ENCODE measurements at places on chromosomes 7 and 10.

- peaks cover 16% of the 10 kb centered on the region for H3K27me3 ChIP-seq
- no peaks in the 10 kb centered on the region for H3K36me3 ChIP-seq
- DNase-seq: no peak
- no peak overlapping the region for H3K27ac ChIP-seq
- peaks cover 10% of the 10 kb centered on the region for H3K4me1 ChIP-seq
- H3K4me3 ChIP-seq: no peak overlapping the region
Measured at GRCh38 chr7:65265933-65266519, 107.6 kb upstream of the ZNF92 start.

GRCh38 chr7:108307194-108307593 lies 149.0 kb downstream of the NRCAM start:
- no peak overlapping the region for H3K27ac ChIP-seq
- DNase-seq: no peak
- no peaks in the 10 kb centered on the region for H3K36me3 ChIP-seq
- no peaks in the 10 kb centered on the region for H3K4me1 ChIP-seq
- H3K27me3 ChIP-seq: no peaks in the 10 kb centered on the region
- H3K4me3 ChIP-seq: no peak overlapping the region

GRCh38 chr10:76444034-76444800 lies 1012.8 kb downstream of the LRMDA start:
- no peak for DNase-seq
- H3K27me3 ChIP-seq: no peaks in the 10 kb centered on the region
- H3K4me1 ChIP-seq: no peaks in the 10 kb centered on the region
- H3K36me3 ChIP-seq: no peaks in the 10 kb centered on the region

GRCh38 chr7:107014387-107015023 lies 30.0 kb upstream of the PRKAR2B start:
- H3K4me1 ChIP-seq: no peaks in the 10 kb centered on the region
- H3K36me3 ChIP-seq: no peaks in the 10 kb centered on the region
- H3K4me3 ChIP-seq: no peak overlapping the region
- H3K27ac ChIP-seq: no peak overlapping the region
- H3K27me3 ChIP-seq: no peaks in the 10 kb centered on the region

DNA sequence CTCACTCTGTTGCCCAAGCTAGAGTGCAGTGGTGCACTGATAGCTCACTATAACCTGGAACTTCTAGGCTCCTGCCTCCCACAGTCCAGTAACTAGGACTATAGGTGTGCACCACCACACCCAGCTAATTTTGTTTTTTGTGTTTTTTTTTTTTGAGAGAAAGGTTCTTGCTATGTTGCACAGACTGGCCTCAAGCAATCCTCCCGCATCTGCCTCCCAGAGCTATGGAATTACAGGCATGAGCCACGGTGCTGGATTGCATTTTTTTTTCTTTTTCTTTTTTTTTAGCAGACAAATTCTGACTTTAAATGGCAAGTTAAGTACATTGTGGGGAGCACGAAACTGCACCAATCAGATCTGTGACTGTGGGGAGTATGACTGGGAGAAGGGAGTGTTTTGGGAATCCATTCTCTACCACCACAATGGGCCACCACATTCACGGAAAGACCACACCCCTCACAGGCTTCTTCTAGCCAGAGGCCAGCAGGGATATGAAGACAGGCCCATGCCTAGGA lies 58.1 kb upstream of the MSMB start:
- no peak overlapping the region for H3K27ac ChIP-seq
- no peak for DNase-seq
- H3K36me3 ChIP-seq: no peaks in the 10 kb centered on the region

GRCh38 chr10:105718207-105718995 lies 1077.3 kb downstream of the SORCS3 start:
- no peak overlapping the region for H3K4me3 ChIP-seq
- no peaks in the 10 kb centered on the region for H3K27me3 ChIP-seq
- no peak for DNase-seq
- no peak overlapping the region for H3K27ac ChIP-seq
- no peaks in the 10 kb centered on the region for H3K36me3 ChIP-seq

DNA sequence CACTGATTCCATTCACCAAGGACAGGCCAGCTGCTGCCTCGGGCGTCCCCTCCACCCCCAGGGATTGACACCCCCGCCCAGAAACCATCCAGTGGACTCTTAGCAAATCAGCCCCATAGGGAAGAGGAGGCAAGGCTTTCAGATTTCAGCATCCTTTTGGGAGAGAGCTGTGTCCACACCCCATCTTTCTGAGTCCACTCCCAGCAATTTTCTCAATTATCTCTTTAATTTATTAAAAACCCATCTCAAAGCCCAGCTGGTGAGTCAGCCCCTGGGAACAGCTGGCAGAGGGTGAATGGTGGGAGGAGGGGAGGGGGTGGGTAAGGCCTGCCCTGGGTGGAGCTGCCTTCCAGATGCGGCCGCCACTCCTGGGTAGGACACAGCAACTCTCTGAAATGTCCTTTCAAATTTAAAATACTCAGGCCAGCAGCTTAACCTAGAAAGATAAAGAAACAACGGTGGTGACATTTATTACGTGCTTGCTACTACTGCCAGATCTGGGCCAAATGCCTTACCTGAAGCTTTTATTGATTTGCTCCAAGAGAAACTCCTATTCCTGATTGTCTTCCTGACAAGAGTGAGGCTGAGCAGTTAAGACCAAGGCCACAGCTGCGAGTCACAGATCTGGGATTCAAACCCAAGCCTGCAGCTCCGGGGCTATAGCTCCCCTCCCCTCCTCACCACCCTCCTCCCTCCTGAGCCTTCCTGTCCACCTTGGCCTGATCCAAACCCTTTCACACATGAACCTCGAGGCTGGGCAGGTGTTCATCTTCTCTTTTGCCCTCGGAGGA lies 120.4 kb downstream of the RGS10 start:
- no peak for DNase-seq
- no peaks in the 10 kb centered on the region for H3K27me3 ChIP-seq
- no peak overlapping the region for H3K27ac ChIP-seq
- no peak overlapping the region for H3K4me3 ChIP-seq

DNA sequence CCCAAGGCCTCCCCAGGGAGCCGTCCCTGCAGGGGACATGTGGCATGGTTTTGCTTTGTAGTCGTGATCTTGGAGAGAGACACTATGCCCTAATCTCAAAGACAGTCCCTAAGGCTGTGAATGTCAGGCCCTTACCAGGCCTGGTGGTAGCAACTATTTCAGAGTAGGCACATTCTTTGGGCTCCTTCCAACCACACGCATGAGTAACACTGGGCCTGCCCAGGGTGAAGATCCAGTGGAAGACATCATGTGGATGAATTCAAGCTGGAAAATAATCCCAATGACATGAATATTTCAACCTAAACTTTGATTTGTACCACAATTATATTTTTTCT lies 39.5 kb upstream of the INSIG1 start:
- peak overlapping the region; percentile 59 for H3K4me3 ChIP-seq
- H3K27me3 ChIP-seq: no peaks in the 10 kb centered on the region
- no peaks in the 10 kb centered on the region for H3K4me1 ChIP-seq
- H3K27ac ChIP-seq: peak overlapping the region; percentile 92

GRCh38 chr10:21888959-21889358 lies 114.6 kb downstream of the DNAJC1 start:
- H3K36me3 ChIP-seq: no peaks in the 10 kb centered on the region
- H3K27ac ChIP-seq: no peak overlapping the region
- DNase-seq: no peak
- H3K27me3 ChIP-seq: no peaks in the 10 kb centered on the region
- H3K4me1 ChIP-seq: no peaks in the 10 kb centered on the region

GRCh38 chr7:94908323-94909178 lies 1.2 kb downstream of the PPP1R9A start:
- peak overlapping the region; percentile 88 for H3K4me3 ChIP-seq
- DNase-seq: peak; percentile 58
- H3K27me3 ChIP-seq: no peaks in the 10 kb centered on the region
- H3K27ac ChIP-seq: peak overlapping the region; percentile 90
- no peaks in the 10 kb centered on the region for H3K4me1 ChIP-seq

DNA sequence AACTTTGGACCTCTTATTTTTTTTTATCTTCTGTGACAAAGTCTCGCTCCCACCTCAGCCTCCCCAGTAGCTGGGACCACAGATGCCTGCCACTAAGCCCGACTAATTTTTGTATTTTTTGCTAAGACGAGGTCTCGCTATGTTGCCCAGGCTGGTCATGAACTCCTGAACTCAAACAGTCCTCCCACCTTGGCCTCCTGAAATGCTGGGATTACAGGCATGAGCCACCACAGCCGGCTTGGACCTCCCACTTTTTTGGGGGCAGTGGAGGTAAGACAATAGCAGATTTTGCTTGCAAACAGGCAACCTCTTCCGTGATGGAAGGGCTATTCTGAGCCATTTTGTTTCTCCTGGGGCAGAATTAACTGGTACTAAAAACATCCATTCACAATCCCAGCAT lies 1.2 kb upstream of the TRRAP start:
- DNase-seq: no peak
- H3K36me3 ChIP-seq: no peaks in the 10 kb centered on the region
- H3K27me3 ChIP-seq: no peaks in the 10 kb centered on the region
- H3K4me3 ChIP-seq: no peak overlapping the region
- no peak overlapping the region for H3K27ac ChIP-seq

GRCh38 chr10:72303424-72304128 lies 29.9 kb downstream of the DDIT4 start:
- no peak overlapping the region for H3K27ac ChIP-seq
- H3K36me3 ChIP-seq: no peaks in the 10 kb centered on the region
- DNase-seq: no peak

GRCh38 chr7:152862856-152863255 lies 103.3 kb downstream of the ACTR3B start:
- H3K4me1 ChIP-seq: no peaks in the 10 kb centered on the region
- no peak overlapping the region for H3K27ac ChIP-seq
- no peaks in the 10 kb centered on the region for H3K27me3 ChIP-seq
- H3K4me3 ChIP-seq: no peak overlapping the region

GRCh38 chr7:47460251-47460989 lies 121.5 kb downstream of the TNS3 start:
- no peaks in the 10 kb centered on the region for H3K36me3 ChIP-seq
- H3K27ac ChIP-seq: no peak overlapping the region
- H3K27me3 ChIP-seq: no peaks in the 10 kb centered on the region
- H3K4me1 ChIP-seq: peaks cover 11% of the 10 kb centered on the region

DNA sequence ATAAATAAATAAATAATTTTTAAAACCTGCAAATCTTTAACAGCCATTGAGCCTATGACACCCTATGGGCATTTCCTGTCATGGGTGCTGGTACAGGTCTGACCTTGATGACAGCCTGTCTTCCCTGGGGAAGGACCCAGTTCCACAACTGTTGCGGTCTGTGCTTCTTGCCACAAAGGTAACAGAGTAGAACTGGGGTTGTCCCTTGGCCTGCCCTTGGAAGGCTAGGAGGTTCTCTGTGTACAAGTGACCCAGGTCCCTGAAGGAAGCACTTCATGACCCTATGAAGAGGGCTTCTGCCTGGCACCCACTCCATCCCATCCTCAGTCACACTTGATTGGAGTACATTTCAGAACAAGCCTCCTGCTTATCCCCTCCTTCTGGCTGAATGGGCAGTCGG lies 66.9 kb downstream of the OGDH start:
- no peak for DNase-seq
- no peak overlapping the region for H3K4me3 ChIP-seq
- H3K27ac ChIP-seq: no peak overlapping the region
- H3K27me3 ChIP-seq: no peaks in the 10 kb centered on the region
